Renal cortex interstitium (tissue), 15 donors: ENCODE measurements at places on chromosomes 1 and 21.
A peak's percentile ranks its signal among the peaks of the same experiment; 100 is the strongest.

GRCh38 chr21:31130821-31131220 lies 92.5 kb upstream of the KRTAP19-8 start:
- DNase-seq, result no peak

DNA sequence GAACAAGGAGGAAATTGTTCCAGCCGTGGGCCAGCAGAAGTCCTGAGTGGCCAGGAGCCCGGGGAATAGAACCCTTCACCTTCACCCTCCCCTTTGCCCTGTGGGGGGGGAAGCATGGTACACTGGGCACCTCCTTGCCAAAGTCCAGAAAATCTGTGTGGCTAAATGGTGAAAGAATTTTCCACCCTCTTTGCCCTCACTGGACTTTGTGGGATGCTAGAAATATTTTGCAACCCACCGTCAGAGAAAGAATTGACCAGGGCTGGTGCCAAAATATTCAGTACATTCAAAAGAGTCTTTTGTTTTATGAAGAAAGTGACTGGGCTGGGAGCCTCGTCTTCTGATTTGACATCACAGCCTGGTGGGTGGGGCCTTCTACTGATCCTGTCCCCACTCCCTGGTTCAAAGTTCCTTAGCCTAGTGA lies 14.6 kb downstream of the NFASC start:
- DNase-seq, result no peak

GRCh38 chr1:100277866-100278265 lies 11.8 kb downstream of the RTCA start:
- DNase-seq, result no peak

DNA sequence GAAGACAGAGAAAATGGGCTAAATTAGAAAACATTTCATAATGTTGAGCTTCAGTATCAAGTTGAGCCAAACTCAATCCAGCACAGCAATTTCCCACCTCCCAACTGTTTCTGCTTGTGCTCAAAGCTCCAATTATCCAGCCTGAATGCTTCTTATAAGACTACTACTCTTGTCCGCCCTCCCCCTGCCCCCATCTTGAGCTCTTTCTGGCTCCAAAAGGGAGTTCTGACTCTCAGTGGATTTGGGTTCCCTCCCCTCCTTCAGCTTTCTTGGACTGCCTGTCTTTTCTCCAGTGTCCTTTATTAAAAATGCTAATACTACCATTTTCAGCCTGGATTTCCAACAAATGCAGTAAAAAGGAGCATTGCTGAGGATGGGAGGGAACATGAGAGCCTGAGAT lies 174.8 kb downstream of the ASTN1 start:
- DNase-seq, result no peak

DNA sequence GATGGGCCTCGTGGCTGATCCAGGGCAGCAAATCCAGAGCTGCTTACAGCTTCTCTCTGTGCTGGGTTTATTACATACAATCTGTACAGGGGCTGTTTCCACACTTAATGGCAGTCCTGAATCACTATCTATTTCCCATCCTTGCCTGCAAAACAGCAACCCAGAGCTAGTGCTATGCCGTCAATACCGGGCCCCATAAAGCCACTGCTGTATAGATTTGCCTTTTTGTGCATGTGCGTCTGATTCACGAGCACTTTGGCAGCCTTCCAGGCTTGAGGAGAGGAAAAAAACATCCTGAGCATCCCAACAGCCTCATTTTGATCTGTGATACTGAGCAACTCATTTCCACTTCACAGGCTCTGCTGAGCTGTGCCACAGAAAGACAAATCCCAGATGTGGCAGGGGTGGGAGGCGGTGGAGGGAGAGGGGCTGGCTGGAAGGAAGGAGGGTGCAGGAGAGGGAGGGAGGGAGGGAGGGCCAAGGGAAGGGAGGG lies 65.2 kb upstream of the TARBP1 start:
- peak; percentile 91 for DNase-seq
